ENCODE measurements at places on chromosomes 5 and 9.

GRCh38 chr9:806285-807156, 35.0 kb upstream of the DMRT1 start:
- no peak for DNase-seq

GRCh38 chr9:86925686-86926085, 21.6 kb downstream of the GAS1 start:
- no peak for DNase-seq

GRCh38 chr5:5217371-5217770, 77.2 kb downstream of the ADAMTS16 start:
- no peak for DNase-seq

DNA sequence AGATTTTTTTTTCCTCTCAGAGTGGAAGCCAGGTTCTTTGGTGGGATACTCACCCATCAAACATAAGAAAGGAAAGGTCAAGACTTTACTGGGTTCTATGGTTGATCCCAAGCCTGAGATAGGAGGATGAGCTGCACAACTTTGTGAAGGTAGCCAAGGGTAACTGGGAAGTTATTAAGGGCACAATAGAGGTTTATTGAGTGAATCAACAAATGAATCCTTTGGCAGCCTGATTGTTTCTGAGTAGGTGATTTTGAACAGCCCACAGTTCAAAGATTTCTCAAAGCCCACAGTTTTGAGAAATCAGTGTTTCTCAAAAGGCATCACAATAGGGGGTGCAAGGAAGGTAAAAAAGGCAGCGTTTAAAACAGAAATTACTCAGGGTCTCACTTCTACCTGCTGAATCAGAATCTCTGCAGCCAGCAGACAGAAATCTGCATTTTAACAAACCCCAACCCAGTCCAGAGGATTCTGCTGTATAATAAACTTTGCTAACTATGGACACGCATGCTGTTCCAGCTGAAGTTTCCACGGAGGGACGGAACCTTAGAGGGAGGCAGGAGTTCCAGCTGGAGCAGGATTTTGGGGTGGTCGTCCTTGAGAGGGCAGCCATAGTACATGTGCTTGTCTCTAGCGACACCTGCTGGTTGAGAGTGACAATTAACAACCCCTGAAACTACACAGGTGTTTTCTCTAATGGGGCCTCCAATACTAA, 32.7 kb upstream of the FSD1L start:
- peak; percentile 13 for DNase-seq

GRCh38 chr9:123946101-123946821, 16.3 kb upstream of the DENND1A start:
- DNase-seq = no peak

DNA sequence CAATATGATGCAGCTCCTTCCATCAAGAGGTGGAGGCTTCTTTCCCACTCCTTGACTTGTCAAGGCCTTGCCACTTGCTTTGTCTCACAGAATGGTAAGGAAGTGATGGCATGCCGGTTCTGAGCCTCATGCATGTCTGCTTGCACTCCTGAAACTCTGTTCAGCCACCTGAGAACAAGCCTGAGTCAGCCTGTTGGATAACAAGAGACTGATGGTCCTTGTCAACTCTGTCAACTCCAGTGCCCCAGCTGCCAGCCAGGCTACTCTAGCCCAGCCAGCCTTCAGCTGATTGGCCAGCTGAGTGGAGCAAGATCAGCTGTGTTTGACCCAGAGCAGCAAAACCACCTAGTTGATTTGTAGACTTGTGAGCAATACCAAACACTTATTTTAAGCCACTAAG, 4.4 kb upstream of the TENT4A start:
- DNase-seq = no peak

Data from activated T-helper 1 cell treated with Interleukin-2 at 50 U/mL for 16 hours (primary cell).